Left renal pelvis (tissue), 4 donors: ENCODE measurements at places on chromosomes 5 and 9.

DNA sequence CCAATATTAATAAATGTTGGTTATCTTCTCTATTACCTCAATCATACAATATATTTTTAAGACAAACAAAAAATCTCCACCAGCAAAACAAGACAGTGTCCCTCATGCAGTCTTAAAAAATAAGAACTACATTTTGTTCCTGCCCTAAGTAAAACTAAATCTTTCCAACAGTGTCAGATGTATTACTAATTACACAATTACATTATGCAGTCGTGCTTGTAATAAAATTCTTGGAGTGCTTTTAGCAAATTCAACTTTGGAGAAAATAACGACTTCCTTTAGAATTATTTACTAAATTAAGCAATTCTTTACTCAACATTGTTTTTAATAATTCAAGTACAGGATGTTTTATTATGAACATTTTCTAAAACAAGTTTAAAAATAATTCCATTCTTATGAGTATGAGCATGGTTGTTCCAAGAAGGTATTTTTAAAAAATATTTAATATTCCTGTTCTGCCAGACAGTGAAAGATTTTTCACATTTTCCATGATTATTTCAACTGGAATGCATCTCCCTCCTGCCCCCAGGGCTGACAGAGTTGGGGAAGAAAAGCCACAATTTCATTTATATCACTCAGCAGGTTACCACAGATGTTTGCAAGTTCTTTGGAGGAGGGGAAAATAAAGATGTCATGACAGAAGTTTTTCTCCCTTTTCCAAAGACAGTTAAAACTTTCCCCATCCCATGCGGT lies 137.9 kb downstream of the FAM114A2 start:
- DNase-seq = no peak

DNA sequence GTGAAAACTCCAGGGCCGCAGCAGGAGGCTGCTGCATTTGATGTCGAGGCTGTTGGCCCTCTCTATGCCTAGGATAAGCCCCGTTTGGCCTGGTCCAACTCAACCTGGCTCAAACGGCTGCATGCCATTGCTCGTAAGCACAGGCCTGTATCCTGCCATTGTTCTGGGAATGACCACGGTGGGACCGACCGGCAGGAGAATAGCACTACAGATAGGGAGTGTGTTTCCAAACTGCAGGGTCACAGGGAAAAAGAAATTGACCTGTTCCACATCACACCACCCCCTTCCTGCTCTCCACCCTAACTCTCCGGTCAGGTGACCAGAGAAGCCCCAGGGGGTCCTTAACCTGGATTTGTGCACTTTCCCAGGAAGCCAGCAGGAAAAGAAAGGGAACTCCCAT lies 278.7 kb upstream of the KLF4 start:
- DNase-seq = no peak

GRCh38 chr9:113238202-113238858 lies 17.0 kb downstream of the SLC31A1 start:
- no peak for DNase-seq

- DNase-seq = no peak
These were observed 52.4 kb downstream of the CDC14B start for GRCh38 chr9:96567203-96567700.

DNA sequence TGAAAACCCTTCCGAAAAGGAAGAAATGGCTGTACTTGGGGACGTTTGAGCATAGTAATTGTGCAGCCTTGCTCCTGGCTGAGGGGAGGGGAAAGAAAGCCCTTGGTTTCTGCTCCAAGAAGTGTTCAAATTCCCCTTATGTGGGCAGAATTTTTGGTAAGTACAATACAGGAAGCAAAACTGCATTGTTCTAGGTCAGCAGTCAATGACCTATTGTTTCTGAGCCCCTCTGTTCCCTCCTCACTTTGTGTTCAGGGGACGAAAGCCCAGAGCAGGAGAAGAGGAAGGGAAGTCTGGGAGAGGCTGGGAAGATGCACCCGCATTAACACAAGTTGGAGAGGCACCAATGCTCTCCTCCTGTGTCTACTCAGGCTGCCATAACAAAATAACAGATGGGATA lies 11.9 kb downstream of the BASP1 start:
- DNase-seq = no peak

DNA sequence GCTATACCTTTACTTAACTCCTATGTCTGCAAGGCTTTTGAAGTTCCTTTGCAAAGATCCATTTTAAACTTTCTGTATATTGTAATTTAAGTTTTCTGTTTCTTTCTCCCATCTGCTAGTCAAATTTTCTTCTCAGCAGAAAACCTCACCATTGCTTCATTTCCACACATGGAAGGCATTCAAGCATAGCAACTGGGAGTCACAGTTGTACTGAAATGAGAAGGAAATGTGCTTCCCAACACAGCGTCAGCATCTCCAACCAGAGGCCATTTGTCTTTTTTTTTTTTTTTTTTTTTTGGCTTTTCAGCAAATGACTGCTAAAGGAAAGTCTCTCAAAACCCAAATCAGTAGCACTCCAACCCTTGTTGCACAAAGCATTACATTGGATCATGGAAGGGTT lies 92.5 kb downstream of the RAB3C start:
- no peak for DNase-seq

- no peak for DNase-seq
These were observed 31.3 kb downstream of the CPEB4 start for GRCh38 chr5:173919443-173919842.

DNA sequence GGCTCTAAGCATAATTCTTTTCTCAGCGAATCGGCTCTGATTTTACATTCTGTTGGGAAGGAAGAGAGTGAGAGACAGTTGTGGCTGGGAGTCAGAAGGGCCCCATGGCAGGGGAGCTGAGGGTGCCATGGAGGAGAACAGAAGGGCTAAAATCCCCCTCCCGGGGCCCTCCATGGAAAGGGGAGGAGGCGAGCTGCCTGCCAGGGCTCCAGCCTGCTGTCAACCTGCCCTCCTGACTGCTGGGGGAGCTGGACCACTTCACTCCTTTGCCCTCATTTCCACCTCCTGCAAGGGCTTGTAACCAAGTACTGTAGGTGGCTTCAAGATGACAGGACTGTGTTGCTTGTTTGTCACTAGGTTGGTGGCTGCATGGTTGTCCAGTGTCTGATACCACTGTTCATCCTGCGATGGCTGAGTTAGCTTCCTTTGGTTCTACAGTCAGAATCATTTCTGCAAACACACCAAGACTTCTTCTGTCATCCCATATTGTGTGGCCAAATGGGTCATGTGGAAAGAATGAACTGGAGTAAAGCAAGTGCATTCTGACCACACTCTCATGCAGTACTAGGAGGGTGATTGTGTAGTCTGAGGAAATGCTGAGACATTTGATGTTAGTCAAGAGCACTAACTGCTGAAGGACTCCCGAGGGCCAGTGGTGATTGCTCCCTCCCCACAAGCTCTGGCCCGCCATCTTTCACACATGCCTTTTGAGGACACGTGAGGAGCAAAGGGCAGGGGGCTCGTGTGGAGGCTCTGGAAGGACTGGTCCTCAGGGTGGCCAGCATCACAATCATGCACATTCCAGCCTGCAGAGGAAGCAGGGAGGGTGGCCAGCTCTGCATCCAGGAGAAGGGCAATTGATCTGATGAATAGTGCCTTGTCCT lies 307.2 kb downstream of the GADD45G start:
- no peak for DNase-seq

DNA sequence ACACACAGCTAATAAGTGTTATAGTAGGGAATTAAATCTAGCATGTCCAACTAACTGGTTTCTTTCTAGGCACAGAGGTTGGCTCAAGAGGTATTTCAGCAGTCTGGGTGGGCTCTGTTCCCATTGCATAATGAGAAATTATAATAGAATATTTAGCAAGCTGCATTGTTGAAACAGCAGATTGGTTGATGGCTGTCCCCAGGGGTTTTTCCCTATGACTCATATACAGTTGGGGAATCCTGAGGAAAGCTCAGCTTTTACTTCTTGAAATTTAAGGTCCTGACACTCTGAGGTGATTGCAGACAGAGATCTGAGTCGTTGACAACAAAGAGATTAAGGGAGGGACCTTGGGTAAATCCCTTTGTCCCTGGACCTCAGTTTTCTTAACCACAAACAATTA lies 38.3 kb upstream of the TNFSF8 start:
- DNase-seq = no peak

- DNase-seq = no peak
These were observed 135.8 kb upstream of the SNX2 start for GRCh38 chr5:122639033-122639432.

DNA sequence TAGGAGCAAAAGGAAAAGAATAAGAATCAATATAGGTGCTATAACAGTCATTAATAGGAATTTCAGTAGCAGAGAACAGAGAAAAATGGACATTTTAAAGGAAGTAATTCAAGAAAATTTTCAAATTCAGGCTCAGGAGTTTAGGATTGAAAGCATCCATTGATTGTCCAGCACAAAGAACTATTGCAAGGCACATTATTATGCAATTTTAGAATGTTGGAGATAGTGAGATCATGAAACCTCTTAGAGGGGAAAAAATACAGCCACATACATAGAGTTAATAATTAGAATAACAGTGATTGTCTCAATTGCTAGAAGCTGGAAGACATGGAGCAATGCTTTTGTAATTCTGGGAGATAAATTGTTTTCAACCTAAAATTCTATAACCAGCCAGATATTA lies 31.5 kb downstream of the CNTLN start:
- no peak for DNase-seq

DNA sequence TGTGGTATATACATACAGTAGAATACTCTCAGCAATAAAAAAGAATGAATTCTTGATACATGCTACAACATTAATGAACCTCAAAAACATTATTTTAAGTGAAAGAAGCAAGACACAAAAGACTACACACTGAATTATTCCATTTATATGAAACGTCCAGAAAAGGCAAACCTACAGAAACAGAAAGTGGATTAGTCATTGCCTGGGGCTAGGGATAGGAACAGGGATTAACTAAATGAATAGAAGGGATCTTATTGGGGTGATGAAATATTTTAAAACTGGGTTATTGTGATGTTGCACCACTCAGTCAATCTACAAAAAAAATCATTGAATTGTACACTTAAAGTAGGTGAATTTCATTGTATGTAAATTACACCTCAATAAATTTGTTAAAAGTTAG lies 326.7 kb downstream of the PIK3R1 start:
- DNase-seq = no peak

GRCh38 chr5:146199176-146199815 lies 4.1 kb upstream of the RBM27 start:
- DNase-seq = no peak

GRCh38 chr5:137994556-137994955 lies 38.3 kb downstream of the FAM13B start:
- DNase-seq = no peak

DNA sequence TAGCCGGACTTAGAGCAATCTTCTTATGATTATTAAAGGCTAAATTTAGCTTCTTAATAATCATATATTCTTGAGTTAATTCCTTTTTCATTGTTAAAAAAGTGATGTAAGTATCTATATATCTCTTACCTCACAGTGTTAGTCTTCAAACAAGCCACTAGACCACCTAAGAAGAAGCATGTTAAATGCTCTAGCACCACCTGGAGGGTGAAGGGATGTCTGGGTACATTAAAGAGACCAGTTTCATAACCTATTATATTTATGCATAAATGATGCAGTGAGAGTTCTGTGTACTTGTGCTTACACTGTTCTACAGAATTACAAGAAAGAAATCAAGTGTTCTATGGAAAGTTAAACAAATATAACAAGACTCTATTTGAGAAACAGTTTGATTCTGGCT lies 55.9 kb upstream of the SLCO6A1 start:
- DNase-seq = no peak

DNA sequence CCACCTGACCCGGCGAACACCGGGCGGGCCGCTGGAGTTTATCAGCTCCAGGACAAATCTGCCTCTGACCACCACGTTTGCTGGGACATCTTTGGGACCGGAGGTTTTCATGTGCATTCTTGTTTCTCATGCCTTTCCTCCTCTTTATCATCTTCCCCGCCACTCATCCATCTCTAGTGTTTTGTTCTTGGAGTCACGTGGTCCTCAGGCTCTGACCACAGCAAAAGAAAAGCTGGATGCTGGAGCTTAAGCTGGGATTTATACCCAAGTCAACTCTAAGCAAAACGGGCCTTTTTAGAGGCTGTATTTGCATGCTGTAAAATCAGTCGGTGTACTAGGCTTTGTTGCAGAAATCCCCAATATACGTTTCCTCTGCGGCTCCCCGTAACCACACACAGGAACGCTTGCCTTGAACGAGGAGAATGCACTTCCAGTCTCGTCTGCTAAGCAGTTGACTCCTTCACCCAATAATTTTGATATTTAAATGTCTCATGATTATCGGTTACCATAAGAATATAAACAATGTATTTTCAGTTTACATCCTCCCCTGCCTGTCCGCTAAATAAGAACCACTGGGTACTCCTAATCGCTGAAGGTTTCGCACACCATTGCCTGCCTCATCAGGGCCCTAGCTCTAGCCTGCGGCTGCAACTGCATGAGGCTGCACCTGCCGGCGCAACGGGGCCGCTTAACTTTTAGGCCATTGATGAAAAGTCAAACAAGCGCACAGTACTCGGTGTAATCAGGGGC lies 560 bp upstream of the NDUFS6 start:
- DNase-seq = no peak

DNA sequence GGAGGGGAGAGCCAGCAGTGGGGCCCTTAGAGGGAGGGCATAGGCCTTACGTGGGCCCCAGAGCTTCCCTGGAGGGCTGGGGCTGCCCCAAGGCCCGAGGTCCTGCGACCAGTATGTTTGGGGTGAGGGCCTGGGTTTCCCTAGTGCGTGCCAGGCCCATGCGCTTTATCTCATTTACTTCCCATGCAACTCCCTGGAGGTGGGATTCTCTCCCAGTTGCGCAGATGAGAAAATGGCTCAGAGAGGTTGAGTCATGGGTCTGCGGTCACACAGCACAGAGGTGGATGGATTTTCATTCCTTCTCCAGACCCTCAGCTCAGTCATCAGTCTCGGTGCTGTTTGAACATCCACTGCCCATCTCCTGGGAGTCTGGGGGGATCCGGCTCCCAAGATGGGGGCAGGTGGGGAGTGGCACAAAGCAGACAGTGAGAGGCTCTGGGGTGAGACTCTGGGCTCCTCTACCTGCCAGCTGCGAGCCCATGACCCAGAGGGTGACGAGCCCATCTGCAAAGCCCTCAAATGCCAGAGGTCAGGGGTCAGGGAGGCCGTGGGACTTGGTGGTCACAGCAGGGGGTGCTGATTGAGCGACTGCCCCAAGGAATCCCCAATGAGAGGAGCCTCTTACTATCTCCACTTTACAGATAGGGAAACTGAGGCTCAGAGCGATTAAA lies 171.2 kb downstream of the GAPVD1 start:
- DNase-seq = no peak
